Right ventricle myocardium superior (tissue), 1 donor: ENCODE measurements at places on chromosomes 6 and 20. TPM values are rescaled to one million over a fixed set of nuclear protein-coding genes. Genes with fewer than 3 reads are reported as not detected.

The COX4I2 gene
- 9.3 TPM for total RNA-seq

The PPP1R10 gene
- 29.6 TPM for total RNA-seq

DNA sequence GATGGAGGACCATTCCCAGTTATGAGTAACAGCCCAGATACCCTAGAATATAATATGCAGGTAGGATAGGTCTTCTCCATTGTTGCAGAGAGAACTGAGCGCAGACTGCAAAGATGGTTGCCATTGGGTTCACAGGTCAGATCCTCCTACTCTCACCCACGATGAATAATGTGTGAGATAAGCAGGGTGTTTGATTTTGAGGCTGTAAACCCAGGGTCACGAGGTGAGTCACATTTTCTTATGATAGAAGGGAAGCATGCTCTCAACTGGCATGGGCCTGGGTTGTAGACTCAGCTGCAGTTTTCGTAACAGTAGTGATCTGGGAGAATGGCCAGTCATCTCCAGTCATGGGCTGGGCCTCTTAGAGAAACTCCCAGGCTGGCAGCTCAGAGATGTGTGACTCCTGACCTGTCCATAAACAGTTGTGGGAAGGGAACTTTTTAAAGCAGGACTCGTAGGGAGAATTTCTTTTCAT lies 74.2 kb downstream of the CD164 start:
- no peak for DNase-seq

DNA sequence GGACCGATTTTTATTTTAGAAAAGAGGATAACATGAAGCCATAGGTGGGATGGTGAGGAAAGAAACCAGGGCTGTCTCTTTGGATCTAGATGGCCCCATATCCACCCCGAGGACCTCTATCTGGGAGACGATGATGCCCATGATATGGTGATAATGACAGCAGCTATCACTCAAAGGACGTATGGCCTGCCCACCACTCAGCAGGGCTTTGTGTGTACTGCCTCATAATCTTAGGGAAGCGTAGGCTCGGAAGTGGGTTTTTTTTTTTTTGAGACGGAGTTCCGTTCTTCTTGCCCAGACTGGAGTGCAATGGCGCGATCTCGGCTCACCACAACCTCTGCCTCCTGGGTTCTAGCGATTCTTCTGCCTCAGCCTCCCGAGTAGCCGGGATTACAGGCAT lies 8.2 kb upstream of the TAF8 start:
- DNase-seq = no peak

DNA sequence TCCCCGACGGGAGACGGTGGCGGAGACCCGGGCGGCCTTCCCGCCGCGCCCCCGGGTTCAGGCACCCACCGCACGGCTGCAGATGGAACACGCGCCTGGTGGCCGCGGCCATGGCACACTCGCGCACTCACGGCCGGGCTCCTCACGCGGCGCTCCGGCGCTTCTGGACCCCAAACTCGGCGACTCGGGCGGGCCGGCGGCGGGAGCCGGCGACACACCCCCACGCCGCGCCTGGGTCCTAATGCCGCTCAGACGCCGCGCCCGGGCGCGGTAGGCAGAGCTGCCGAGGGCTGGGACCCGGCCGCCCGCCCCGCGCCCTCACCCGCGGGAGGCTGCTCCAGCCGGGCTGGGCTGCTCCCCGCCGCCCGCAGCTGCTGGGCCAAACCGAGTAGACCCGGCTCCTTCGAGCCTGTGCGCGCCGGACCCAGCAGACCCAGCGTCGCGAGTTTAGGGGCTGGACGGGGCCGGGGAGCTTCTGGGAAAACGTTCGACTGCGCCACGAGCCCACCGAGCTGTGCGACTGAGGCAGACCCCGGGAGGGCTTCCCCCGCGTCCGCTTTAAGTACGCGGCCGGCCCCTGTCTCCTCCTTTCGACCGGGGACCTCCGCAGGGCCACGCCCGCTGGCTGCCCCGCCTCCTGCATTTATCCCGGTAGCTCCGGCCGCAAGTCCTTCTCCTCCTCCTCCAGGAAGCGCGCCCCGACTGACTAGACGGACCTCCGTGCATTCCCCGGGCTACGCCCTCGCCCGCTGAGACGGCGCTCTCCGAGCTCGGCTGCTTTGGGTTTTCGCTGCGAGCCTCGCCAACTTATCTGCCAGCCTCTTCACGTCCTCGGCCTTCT lies at the start of gene SLC4A11:
TSS of gene SLC4A11 (minus strand) at position 165 of the 841 bp plus-strand sequence. CDS start at position 112, 53 bp downstream.
- DNase-seq = peak; percentile 80

The NINL gene
- total RNA-seq = 10.7 TPM

GRCh38 chr20:19944772-19945459 lies 72.2 kb upstream of the NAA20 start:
- no peak for DNase-seq

The GPX5 gene
- total RNA-seq = not detected

GRCh38 chr6:139903411-139904157 lies 529.1 kb upstream of the CITED2 start:
- DNase-seq = no peak

The MRPS10 gene
- total RNA-seq = 57.0 TPM

GRCh38 chr6:835476-836160 lies 142.7 kb upstream of the EXOC2 start:
- DNase-seq = no peak

DNA sequence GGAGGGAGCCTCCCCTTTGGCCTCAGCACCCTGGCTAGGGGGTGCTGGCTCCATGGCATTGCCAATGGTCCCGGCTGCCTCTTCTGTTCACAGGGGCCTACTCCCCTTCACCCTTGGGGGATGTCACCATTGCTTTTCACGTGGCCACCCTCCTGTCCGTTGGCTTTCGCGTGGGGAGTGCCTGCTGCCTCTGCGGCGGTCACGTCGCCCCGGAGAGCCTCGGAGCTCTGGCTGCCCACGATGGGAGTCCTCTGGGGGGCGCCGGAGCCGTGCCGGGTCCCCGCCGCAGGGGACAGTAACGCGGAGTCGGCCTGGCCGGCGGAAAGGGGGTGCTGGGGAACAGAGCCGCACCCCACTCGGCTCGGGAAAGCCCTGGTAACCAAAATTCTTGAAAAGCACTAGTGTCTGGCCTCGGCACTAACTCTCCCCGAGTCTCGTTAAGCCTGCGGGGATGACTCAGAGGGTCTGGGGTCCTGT lies 661 bp upstream of the HEBP2 start:
- peak; percentile 72 for DNase-seq

DNA sequence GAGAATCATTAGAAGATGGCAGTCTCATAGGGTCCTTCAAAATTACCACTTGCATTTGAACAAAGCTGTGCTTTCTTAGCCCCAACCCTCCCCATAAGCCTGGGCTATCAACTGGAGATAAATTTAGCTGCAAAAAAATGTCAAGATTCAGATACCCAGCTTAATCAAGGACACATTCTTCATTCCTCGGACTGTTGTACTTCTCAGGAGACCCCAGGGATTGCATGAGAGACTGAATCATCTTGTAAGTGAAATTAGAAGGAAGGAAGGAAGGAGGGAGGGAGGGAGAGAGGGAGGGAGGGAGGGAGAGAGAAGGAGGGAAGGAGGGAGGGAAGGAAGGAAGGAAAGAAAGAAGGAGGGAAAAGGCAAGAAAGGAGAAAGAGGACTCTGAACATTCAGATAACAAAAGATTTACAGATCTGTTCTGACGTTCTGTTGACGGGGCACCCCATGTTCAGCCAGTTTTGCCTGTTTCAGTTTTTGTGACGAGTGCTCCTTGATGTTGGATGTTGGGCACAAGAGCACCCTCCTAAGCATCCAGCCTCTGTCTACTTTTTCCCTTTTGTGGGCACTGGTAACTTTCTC lies 498.7 kb downstream of the PREX1 start:
- DNase-seq = no peak

The C20orf202 gene
- total RNA-seq = 0.35 TPM

- no peak for DNase-seq
Measured at GRCh38 chr6:142686507-142686887, 258.5 kb downstream of the HIVEP2 start.

The MAK gene
- total RNA-seq = not detected

The MUCL3 gene
- not detected for total RNA-seq

DNA sequence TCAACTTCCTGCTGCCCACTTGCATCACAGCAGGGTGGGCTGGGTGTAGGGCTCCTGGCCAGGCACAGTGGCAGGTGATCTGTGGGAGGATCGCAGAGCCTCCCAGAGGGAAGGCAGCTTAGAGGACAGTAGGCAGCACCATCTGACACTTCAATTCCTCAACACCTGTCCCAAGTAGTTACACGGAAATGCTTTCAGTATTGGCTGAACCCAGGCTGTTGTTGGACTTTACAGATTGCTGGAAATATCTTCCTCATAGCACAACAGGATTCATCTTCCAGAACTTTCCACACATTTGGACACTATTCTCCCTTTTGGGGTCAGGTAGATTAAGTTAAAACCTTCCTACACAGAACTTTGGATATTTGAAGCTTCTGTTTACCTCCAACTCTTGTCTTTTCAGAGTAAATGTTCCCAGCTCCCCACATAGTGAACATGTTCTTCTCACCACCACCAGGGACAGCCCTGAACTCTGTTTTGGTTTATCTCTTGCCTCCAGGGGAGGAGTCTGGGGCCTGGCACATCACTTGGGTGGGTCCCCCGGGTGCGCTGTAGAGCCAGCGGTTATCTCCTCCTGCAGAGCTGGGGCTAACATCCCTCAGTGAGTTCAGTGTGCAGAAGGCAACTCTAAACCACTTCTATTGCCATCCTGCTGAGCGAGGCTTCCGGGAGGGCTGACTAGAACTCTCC lies 3.5 kb upstream of the SLC22A2 start:
- DNase-seq = no peak

DNA sequence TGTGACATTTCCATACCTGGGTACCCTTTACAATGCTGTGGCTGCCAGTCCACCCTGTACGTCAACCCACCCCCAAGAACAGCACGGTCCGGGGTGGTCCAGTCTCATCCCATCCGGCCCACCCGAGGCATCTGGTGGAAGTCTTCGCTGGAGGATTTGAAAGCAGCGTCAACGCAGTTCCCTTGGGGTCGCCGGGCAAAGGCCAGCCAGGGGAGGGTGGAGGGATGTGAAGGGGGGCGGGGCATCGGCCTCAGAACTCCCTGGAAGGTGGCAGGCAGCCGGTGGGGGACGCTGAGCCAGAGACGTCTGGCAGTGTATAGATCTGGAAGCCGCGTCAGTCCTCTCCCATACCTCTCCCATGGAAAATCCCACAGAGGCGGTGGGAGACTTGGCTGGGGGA lies 1944.0 kb upstream of the DEFB115 start:
- DNase-seq = no peak

DNA sequence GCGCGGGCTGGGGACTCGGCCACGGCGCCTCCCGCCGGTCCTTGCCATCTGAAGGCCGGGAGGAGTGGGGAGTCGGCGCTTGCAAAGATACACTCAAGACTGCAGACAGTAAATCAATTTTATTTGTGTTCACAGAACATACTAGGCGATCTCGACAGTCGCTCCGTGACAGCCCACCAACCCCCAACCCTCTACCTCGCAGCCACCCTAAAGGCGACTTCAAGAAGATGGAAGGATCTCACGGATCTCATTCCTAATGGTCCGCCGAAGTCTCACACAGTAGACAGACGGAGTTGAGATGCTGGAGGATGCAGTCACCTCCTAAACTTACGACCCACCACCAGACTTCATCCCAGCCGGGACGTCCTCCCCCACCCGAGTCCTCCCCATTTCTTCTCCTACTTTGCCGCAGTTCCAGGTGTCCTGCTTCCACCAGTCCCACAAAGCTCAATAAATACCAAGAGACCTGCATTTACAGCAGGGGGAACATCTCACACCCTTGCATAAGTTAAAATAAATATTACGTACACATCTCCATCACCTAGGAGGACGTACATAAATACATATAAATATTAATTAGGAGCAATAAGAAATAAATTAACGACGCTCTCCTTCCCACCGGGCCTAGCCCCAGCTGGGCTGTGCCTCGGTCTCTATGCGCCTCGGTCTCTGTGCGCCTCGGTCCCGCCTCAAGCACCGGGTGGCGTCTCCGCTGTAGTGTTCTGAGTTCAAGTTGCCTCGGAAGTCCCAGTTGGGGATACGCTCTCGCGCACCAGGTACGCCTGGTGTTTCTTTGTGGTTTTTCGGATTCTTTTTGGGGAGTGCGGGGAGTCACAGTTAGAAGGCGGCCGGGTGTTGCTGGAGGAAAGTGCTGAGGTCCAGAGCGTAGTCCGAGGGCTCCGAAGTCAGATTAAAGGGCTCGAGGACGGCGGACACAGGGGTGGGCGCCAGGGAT lies 889 bp upstream of the FLOT1 start:
- peak; percentile 64 for DNase-seq

GRCh38 chr6:50608421-50608820 lies 104.9 kb upstream of the TFAP2D start:
- no peak for DNase-seq

- DNase-seq = no peak
Measured at GRCh38 chr20:11469795-11470435, 447.8 kb upstream of the BTBD3 start.

DNA sequence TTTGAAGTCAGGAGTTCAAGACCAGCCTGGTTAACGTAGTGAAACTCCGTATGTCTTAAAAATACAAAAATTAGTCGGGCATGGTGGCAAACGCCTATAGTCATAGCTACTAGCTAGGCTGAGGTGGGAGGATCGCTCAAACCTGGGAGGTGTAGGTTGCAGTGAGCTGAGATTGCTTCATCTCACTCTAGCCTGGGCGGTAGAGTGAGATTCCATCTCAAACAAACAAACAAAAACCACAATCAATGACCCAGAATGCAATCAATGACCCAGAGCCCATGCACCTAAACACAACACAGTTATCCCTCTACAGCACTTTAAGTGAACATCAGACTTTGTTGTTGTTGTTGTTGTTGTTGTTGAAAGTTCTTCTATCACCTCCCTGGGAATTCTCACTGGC lies 77.9 kb downstream of the MYB start:
- DNase-seq = no peak

- no peak for DNase-seq
Measured at GRCh38 chr6:139699335-139699734, 324.9 kb upstream of the CITED2 start.

GRCh38 chr20:49320460-49320859 lies 42.6 kb upstream of the ZNFX1 start:
- DNase-seq = no peak

GRCh38 chr6:18720075-18720474 lies 332.9 kb downstream of the RNF144B start:
- DNase-seq = no peak

DNA sequence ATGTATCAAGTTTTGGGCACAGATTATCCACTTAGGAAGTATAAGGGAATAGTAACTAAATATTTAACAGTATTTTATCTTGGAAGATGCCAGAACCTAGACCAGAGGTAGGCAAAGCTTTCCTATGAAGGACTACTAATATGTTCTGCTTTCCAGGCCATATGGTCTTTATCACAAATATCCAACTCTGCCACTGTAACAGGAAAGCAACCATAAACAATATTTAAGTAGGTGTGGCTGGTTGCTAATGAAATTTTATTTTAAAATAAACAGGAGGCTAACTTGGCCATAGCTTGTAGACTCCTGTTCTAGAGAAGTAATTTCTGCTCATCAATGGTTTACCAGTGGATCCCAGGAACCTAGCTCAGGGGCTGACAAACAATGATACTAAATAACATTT lies 39.4 kb downstream of the NOL7 start:
- no peak for DNase-seq

- DNase-seq = no peak
Measured at GRCh38 chr6:88616380-88616779, 347.0 kb downstream of the RNGTT start.
